ENCODE measurements at places on chromosomes 12 and 14.
A peak's percentile ranks its signal among the peaks of the same experiment; 100 is the strongest.

DNA sequence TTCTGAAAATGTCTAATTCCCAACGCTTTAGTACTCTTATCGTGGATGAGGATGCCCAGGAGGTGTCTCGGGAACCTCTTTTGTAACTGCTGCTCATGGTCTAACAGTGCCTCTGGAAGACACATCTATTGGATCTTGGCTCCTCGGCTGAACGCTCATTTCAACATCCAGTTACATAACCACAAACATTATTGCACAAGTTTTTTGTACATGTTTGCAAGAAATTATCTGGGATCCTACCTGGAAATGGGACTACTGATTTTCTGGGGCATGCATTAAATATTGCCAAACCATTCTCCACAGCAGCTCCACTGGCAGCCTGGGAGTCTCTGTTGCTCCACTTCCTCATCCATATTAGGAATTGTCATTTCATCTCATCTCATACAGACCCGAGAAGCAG lies 117.5 kb upstream of the EVL start:
- DNase-seq, result no peak

DNA sequence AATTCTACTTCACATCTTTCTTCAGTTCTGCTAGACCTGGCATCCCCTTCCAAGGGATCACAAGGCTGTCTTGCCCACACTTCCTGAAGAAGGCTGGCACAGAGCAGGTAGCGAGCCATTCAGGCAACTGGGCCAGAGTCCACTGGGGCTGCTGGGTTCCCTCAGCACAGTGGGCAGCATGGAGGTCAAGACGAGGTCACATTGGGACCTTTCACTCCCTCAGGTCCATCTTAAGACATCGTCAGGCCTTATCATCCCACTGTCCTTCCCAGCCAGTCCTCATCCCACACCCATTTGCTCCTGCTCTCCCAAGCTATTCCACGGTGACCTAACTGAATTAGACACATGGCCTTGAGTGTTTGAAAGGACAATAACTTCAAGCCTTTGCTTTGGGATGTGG lies 143.1 kb upstream of the HIF1A start:
- no peak for DNase-seq

- no peak for DNase-seq
Measured at GRCh38 chr12:22306311-22306710, 28.2 kb downstream of the ST8SIA1 start.

- DNase-seq, result no peak
Measured at GRCh38 chr12:117912756-117913155, 56.0 kb downstream of the KSR2 start.

DNA sequence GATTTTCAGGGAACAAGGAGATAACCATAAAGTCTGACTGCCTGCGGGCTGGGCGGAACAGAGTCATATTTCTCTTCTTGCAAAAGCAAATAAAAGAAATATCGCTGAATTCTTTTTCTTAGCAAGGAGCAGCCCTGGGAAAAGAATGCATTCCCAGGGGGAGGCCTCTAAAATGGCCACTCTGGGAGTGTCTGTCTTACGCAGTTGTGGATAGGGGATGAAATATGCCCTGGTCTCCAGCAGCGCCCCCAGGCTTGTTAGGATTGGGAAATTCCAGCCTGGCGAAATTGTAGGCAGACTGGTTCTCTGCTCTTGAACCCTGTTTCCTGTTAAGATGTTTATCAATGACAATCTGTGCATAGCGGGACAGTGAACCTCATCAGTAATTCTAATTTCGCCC lies 40.5 kb downstream of the PCNX1 start:
- no peak for DNase-seq

DNA sequence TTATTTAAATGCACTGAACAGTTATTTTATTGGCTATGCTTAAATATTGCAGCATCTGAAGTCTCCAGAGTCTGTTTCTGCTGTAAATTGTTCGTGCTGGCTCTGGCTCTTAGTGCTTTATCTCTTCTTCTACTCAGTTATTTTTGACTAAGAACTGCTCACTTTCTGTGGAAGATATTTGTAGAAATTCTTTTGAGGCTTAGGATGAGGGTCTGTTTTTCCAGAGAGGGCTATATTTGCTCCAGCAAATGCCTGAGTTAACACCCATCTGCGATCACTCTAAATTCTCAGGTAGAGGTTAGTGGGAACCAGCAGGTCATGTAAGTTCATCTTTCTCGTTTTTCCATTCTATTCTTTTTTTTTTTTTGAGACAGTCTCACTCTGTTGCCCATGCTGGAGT lies 71.1 kb downstream of the ARL6IP4 start:
- no peak for DNase-seq

DNA sequence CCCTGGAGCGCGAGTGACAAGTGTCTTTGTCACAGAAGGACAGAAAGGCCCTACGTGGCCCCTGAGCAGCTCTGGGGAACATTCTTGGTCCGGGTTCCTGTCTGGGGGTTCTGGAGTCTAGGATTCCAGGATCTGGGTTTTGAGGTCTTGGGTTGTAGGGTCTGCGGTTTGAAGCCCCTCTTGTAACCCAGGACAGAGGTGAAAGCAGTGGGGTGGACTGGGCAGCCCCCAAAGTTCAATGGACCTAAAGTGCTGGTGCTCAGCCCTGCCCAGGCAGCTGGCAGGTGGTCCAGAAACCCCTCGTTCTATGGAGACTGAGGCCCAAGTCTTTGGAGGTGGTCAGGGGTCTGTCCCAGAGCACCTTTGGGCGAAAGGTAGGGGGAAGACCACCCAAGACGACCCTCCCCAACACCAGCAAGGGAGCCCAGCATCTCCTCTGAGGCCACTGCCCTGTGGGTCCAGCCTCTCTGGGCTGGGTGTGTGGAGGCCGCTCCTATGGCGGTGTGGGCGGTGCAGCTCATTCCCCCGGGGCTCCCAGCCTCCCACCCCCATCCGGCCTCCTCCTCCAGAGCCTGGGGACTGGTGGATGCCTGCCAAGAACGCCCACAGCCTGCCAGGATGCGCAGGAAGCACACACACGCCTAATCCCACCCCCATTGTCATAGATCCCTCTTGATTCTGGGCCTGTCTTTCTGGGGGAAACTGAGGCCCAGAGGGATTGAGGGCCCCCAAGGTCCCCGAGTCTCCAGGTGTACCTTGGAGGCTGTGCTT lies 30.2 kb upstream of the ANKRD9 start:
- DNase-seq, result peak; percentile 67

- peak; percentile 51 for DNase-seq
Measured at GRCh38 chr12:2641207-2641606, 153.6 kb upstream of the FKBP4 start.

DNA sequence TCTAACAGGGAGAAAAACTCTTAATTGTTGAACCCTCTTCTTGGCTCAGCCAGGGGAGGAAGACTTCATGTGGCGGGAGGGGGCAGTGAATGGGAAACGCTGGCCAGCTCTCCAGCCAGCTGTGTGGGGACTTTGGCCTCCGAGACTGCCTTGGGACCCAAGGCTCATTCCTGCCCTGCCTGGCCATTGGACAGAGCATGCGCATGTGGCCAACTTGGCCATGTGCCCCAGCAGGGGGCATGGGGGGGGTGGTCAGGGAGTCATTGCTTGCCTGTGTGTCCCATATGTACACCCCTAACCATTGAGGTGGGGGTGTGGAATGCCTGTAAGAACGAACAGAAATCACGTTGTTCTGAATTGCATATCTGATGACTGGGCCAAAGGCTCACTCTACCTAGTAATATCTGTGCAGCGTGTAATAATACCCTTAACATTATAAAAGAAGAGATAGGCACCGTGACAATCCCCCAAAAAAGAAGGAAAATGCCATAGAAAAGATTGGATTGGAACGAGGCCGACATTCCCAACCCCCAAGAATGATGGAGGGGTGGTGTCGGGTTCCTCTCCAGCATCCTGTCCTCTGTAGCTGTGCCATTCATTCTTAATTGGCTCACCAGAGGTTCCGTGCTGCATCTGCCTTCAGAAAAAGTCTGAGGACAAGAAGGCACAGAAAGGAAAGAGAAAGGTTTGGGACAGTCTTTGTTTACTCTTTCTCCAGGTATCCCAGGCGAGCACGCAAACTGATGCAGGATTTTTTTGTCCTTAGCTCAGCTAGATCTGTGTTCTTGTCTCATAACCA lies 3.5 kb upstream of the FAR2 start:
- DNase-seq, result no peak

DNA sequence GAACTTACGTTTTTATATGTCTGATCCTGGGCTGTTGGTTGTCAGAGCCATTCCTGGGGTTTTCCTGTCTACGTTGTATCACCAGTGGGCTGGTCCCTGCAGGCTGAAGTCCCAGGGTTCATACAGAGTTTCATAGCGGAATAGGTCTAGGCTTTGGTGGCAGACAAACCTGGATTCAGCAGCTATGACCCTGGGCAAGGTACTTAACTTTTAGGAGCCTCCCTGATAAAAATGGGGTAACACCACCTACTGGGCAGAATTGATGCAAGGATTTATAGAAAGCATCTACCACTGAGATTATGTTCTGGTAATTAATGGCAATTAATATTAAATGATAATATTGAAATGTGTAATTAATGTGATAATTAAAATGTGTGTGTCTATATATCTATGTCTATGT lies 141.2 kb downstream of the SYNE2 start:
- DNase-seq, result no peak

GRCh38 chr12:22088886-22089285 lies 42.9 kb downstream of the CMAS start:
- DNase-seq, result no peak

DNA sequence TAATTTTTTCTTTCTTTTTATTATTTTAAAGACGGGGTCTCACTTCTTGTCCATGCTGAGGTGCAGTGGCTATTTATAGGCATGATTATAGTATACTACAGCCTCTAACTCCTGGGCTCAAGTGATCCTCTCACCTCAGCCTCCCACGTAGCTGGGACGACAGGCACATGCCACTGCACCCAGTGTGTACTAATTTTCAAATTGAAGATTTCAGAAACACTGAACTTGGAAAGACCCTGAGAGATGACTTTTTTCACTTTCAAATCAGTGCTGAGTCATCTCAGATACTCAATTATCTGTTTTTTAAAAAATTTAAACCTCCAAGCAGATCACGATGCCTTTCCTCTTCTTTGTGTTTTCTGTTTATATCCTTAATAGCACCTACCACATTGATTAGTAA lies 53.7 kb upstream of the COCH start:
- no peak for DNase-seq

DNA sequence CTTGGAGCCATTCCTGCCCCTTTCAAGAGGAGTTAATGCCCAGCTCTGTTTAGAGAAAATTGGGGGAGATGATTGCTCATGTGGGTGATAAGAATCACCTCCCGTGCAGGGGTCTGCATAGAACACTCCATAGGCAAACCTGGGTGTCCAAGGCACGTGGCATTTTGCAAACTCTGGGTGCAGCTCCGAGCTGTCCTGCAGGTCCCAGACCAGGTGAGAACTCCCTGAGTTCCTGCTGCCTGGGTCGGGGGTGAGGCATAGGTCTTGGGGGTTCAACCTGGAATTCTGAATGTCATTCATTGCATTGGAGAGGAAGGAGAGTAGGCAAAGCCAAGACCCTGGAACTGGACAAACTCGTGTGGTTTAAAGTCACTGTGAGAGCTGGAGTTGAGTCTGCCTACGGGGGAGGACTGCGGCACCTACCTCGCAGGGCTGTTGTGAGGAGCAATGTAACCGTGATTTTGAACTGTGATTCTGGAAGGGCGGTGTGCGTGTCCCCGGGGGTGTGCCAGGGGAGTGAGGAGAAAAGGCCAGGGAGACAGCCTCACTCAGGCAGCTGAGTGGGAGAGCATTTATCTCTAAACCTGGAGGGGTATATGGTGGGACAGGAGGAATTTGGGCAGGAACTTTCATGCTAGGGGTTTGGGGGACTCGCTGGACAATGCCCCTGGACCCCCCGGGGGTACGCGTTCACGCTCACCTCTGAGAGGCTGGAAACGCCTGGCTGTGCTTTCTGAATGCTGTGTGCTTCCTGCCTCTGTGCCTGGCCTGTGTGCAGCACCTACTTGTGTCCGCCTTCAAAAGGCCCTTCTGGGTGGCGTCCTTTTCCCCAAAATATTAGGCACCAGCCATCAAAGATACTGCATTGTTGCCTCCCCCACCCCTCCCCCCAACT lies 30.4 kb downstream of the MEG3 start:
- DNase-seq, result no peak

DNA sequence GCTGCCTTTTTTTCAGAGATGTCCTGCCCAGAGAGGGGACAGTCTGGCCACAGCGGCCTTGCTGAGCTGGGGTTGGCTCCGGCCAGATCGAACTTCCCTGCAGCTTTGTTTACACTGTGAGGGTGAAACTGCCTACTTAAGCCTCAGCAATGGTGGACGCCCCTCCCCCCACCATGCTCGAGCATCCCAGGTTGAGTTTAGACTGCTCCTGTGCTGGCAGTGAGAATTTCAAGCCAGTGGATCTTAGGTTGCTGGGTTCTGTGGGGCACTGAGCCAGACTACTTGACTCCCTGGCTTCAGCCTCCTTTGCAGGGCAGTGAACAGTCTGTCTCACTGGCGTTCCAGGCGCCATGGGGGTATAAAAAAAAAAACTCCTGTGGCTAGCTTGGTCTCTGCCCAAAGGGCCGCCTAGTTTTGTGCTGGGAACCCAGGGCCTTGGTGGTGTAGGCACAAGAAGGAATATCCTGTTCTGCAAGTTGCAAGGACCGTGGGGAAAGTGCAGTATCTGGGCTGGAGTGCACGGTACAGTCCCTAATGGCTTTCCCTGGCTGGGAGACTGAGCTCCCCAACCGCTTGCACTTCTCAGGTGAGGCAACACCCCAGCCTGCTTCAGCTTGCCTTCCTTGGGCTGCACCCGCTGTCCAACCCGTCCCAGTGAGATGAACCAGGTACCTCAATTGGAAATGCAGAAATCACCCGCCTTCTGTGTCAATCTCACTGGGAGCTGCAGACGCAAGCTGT lies 79.1 kb downstream of the LRIG3 start:
- no peak for DNase-seq

DNA sequence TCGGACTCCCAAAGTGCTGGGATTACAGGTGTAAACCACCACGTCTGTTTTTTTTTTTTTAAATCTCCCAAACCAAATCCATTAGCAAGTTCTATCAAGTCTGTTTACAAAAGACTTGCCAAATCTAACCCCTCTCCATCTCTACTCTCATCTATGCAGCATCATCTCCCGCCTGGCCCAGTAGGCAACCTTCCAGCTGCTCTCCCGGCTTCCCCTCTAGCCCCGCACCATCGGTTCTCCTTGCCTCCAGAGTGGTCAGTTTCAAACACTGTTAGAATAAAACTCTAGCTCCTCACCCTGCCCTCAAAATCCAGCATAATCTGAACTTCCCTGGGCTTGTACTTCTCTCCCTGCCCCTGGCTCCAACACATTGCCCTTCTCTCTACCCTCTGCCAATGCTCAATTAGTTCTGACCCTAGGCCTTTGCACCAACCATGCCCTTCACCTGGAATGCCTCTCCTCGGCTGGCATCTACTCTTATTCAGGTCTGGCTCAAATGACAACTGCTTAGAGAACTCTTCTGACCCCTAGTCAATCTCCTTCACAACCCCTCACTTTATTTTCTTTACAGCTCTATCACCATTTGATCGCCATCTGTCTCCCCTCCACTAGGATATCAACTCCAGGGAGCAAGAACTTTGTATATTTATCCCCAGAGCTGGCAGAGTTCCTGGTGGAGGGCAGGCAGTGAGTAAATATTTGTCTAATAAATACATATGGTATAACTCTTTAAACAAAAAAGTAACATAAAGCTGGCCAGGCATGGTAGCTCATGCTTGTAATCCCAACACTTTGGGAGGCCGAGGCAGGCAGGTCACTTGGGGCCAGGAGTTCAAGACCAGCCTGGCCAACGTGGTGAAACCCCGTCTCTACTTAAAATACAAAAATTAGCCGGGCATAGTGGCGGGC lies 4.9 kb downstream of the WSB2 start:
- no peak for DNase-seq

- no peak for DNase-seq
Measured at GRCh38 chr12:27462851-27463250, 16.3 kb downstream of the SMCO2 start.

- no peak for DNase-seq
Measured at GRCh38 chr12:67609226-67609870, 39.2 kb upstream of the DYRK2 start.

All from hepatic stellate cell (primary cell).